Activated CD8-positive, alpha-beta T cell treated with anti-CD3 and anti-CD28 coated beads for 36 hours (primary cell): ENCODE measurements at places on chromosomes 4 and X. TPM values are rescaled to one million over a fixed set of nuclear protein-coding genes. Genes with fewer than 3 reads are reported as not detected.

Gene GC
- not detected for total RNA-seq

Gene CT45A2
- not detected for total RNA-seq

Gene PFKFB1
- 0.60 TPM for total RNA-seq

Gene NWD2
- not detected for total RNA-seq

DNA sequence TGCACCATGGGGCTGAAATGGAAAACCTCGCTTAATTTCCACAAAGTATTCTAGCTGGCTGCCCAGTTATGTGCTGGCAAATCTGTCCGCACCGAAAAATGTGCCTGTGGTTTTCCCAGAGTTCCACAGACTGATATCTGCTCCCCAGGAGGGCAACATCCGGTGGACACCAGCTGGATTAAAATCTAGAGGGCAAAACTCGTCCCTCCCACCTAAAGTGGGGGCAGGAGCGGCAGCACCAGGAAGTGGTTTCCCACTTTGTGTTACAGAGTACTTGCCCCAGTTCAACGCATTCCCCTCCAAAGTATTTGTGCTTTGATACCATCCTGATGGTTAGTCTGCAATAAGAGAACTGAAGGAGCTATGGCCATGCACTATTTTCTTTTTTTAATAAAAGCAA, 187.6 kb downstream of the TSPAN5 start:
- no peak for DNase-seq
